ENCODE measurements at places on chromosomes 3 and 15.

- no peak for DNase-seq
These were observed 624.8 kb upstream of the LMCD1 start for GRCh38 chr3:7876741-7877297.

DNA sequence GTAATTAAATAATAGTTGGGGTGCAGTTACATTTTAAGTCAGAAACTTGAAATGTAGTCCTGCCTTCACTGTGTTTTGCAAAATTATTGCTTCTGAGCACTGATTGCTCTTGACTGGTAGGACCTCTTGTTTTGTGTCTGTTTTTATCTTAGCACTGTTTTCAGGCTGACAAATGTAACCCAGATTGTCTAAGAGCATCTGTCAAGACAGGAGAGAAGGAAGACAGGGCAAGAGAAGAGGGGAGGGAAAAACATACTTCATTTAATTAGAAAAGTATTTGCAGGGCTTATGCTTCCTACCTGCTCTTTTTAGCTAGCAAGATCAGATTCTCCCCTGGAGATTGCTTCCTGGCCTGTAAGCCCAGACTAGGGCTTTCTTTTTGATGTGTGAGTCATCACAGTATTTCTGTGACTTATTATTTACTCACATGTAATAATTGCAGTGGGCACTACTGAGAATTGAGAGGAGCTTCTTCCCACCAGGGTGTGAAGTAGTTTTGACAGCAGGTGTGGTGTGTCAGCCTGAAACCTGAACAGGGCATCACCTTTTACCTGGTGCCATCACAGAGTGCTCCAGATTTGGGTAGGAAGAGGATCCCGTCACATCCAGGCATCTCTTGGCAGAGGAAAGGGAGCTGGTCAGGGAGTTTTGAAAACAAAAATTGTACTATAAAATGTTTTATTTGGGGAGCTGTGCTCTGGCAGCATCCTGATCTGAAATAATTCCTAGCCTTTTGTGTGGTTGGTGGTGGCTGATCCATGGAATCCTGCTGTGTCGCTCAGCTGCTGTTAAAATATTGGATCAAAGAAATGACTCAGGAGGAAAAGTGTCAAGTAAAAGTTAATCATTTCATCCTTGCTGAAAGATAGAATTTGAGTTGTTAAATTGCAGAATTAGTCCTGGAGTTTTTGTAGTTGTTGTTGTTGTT is 98.2 kb downstream of the TMEM108 start:
- no peak for DNase-seq

- DNase-seq: no peak
These were observed 43.5 kb downstream of the SCN5A start for GRCh38 chr3:38605981-38606380.

DNA sequence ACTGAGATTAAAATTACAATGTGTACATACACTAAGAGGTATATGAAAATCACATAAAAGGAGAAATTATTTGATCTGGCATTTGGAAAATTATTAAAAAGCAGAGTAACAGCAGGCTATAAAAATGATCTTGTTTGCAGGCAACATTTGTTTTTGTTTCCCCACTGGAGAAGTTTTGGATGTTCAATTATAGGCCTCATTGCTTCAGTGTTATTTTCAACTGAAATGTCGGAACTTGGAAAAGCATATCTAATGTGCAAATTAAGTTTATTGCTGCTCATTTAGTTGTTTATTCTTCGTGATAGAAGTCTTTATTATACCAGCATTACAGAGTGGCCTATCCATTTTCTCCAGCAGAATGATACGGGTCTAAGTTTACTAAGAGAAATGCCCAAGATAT is 263.3 kb downstream of the CNTN6 start:
- DNase-seq: no peak

DNA sequence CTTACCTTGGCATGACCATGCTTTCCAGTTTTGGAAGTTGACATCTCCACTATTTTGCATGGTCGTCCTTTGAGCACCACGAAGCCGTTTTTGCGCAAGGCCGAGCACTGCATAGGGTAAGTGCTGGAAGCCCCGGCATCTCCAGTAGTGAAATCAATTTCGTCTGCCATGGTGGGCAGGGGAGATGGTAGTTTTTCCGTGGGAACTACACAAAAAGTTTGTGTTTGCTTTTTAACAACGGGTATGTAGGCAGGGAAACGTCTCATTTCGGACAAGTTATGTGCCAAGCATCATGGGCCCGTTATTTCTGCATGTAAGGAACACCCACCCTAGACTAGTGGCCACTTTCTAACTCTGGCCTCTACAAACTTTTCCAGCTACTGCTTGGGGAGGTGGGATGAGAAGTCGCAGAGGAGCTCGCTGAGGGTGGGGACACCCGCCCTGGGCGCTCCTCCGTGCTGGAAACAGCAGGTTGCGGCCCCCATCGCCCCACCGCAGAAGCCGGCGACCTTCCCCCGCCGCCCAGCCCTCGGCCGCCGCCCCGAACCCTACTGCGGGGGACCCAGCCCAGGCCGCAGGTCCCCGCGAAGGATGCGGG is 701 bp downstream of the EIF5A2 start:
- DNase-seq: no peak

DNA sequence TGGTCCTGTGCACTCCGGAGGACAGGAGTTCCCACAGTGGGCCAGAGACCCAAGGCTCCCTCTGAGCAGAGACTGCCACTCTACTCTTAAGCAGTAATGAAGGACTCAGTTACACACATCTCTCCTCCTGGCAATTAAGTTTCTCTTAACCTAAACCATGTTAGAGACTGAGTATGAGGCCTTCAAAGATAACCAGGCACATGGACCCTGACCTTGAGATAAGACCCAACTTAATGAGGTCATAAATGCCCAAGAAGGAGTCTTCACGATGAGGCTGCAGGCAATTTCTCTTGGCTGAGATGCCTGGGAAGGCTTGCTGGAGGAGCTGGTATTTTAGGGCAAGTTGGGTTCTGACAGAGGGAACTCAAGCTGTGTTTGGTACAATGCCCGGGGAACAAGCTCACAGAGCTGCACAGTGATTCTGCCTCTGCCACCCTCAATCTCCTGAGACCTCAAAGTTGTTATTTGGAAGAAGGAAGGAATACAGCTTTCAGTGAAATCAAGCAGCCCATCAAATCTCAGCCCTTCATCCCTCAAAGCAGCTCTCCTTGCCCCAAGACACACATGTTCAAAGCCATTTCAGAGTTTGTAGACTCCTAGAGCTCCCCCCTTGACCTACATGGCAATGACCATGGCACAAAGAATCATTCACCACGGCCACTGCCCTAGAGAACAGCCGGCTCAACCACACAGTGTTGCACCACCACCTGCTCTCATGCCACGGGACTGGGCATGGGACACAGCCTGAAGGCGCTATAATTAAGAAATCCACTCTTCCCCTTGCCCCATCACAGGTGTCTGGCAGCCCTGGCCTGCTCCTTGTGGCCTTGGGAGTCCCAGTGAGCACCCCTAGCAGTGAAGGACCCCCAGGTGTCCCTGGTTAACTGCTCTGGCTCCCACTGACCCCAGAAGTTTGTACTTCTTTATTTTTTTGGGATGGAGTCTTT is 7.1 kb downstream of the RMDN3 start:
- no peak for DNase-seq

DNA sequence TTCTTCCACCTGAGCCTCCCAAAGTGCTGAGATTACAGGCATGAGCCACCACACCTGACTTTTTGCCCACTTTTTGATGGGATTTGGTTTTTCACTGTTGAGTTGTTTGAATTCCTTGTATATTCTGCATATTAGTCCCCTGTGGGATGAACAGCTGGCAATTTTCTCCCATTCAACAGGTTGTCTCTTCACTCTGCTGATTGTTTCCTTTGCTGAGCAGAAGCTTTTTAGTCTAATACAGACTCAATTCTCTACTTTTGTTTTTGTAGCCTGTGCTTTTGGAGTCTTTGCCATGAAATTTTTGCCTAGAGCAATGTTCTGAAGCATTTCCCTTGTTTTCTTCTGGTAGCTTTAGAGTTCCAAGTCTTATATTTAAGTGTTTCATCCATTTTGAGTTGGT is 62.7 kb upstream of the MFGE8 start:
- no peak for DNase-seq

- no peak for DNase-seq
These were observed 104.4 kb upstream of the GOLGA6L6 start for GRCh38 chr15:20645956-20646355.

GRCh38 chr3:128274837-128275236 is 121.6 kb downstream of the EEFSEC start:
- DNase-seq: no peak

GRCh38 chr3:73114711-73115110 is 53.3 kb downstream of the EBLN2 start:
- DNase-seq: no peak

DNA sequence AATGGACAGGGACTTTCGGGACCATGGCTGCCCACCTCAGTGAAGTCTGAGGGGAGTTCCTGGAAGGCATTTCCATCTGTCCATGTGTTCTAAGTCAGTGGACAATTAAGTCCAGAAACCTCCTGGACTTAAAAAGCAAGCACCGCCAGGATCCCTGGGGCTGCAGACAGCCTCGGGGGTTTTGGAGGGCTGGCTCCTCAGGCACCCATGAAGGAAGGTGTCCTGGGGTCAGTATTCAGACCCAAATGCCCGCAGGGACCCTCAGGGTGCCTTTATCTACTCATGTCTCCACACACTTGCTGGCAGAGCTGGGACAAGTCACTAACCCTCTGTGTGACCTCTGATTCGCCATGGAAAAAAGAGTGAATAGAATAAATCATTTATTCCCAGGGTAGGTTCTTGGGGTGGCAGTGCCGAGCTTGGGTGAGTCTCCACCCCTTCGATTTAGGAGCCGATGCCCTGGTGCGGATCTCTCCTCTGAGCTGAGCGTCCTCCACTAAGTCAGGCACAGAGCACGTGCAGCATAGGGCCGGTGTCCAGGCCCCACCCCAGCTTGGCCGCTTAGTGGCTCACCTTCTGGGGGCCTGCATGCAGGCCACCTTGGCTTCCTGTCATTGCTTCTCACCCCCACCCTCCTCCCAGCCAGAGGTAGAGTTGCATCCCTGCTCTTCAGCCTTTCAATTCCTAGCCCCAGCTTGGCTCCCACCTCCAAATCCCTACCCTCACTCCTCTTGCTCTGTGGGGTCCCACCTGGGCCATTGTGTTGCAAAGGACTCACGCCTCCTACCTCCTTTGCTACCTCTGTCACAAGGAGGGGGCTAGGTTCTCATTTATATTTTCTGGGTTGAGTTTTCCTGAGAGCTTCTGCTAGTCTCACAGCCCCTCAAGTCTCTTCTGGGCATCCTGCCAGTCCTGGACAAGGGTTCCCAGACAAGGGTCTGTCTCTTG is 19.9 kb downstream of the SLC6A6 start:
- DNase-seq: no peak

DNA sequence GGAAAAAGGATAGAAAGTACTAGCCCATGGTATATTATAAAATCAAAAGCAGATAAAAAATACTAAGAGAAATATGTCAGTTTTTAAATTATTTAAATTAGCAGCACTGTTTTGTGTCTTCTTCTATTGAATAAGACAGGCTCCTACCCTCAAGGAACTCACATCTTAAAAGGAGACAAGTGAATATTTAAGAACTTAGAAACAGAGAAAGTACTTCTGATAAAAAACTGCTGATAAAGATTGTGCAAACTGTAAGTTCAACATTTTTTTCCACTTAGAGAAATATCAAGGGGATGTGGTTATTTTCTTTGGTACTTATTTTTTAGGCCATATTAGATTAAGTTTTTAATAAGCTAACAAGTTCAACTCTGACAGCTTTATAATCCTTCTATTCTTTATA is 3.0 kb upstream of the ANKRD28 start:
- no peak for DNase-seq

GRCh38 chr15:39009740-39010139 is 445.1 kb upstream of the RASGRP1 start:
- DNase-seq: no peak

- no peak for DNase-seq
These were observed 17.6 kb downstream of the SHQ1 start for GRCh38 chr3:72830452-72831223.

- no peak for DNase-seq
These were observed 11.6 kb downstream of the WWTR1 start for GRCh38 chr3:149646181-149646766.

- no peak for DNase-seq
These were observed at the start of gene MAP1A for GRCh38 chr15:43517354-43518196. TSS of gene MAP1A (plus strand) at chr15:43517608. CDS start at chr15:43521474, 3,866 bp downstream.

DNA sequence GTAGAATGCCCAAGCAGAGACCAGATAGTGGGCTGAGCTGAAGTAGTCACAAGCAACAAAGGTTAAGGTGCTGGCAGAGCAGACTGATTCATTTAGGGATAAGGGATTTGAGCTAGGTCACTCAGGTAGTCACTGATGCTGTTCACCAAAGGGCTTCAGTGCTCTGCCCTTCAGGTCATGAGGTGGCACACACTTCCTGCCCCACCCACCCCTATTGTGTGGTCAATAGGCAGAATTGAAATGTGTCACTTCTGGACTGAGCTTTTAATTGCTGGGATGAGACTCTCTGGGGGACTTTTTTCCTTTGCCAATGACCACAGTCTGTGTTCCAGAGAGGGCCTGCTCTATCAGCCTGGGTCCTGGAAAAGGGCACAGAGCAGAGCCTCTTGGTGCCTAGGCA is 2.9 kb upstream of the DIS3L start:
- DNase-seq: no peak

DNA sequence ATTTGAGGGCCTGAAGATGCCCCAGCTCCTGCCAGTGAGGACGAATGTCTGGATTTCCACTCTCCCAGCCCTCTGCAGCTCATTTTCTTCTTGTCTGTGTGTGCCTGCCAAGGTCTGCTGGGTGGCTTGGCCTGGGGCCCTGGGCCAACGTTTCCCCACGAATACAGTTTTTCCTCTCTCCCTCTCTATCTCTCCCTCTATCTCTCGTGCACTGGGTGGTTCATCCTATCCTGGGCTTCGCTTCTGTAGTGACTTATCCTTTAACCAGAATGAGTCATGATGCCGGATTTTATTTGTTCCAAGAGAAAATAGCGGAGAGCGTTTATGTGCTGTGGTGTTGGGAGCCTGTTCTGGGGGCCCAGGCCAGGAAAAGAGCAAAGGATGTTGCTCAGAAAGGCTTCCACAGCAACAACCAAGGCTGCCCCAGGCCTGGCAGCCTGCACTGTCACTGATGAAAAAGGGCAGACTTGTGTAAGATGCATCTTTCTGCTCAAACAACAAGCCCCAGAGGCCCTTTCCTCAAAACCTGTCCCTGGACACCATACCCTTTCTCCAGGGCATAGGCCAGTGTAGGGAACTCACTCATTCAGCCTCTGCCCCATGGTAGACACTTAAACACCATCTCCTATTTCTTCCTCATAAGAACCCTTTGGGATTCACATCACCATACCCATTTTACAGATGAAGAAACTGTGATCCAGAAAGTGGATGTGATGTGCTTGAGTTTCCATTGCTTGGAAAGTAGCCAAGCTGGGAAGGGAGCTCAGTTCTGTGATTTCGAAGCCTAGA is 47.3 kb downstream of the ITGA11 start:
- no peak for DNase-seq
